ENCODE measurements at places on chromosomes 1 and 21.

- DNase-seq = no peak
These were observed 69.9 kb upstream of the COG2 start for GRCh38 chr1:230572121-230573105.

DNA sequence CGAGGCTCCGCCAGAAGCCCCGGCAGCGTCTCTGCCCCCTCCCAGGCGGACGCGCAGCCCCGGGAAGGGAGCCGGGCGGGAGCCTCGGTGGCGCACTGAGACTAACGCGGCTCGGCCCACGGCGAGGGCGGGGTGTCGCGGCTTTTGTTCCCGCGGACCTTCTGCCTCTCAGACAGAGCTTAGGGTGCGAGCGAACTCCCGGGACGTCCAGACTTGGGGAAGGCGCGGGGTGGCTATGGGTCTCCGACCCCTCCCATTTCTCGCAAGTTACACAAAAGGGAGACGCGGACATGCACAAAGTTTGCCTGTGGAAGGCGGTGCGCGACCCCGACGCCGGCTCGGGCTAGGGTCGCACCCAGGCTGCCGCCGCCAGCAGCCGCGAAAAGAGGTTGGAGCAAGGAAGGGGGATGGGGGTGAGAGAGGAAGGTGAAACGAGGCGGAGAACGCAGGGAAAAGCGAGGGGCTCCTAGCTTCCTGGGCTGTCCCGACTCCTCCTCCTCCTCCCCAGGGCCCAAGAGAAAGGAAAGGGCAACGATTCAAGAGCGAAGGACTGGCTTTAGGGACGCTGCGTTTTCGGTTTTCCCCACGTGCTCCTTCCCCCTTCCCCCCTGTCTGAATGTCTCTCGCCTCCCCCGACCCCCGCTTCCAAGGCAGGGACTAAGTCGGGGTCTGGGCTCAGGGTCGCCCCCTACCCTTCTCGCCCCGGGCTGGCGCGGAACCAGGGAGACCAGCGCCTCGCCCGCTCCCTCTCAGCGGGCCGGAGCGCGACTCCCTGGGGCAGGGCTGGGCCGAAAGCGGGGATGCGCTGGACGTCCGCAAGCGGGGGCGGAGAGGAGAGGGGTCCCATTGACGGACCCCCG is 729 bp downstream of the APP start:
- DNase-seq = peak; percentile 77

DNA sequence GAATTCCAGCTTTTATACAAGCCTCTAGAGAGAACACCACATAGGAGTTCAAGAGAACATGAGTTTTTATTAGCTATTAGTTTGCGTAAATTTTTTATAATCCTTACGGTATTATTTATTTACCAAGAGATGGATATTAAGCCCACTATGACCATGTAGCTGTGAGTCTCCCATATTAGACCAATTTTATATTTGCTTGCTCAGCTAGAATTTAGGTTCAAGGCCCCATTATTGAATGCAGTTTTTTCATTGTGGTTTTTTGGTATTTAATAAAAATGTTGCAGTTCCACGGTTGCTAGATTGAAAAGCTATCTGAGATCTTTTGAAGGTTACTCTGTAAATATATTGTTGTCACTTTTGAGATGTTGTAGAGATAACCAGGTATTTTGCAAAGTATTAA is 2.9 kb downstream of the PPP1R8 start:
- DNase-seq = no peak

DNA sequence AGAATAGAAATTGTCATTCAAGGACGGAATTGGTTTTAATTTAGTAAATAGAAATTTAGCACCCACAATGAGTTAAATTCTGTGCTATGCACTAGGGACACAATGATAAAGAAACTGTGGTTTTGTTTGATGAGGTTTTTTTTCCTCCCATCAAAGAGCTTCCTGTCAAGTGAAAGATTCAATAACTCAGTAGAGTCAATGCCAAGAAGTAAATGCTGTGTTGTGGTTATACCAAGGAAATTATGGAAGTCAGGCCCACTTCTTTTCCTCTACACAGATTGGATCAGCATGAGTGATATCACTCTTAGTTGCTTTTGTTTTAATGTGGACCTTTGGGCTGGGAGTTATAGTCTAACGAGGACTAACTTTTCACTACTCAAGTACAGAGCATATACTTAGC is 1269.6 kb upstream of the ADGRL2 start:
- no peak for DNase-seq

All from GM03348 (cell line).